Stimulated activated CD8-positive, alpha-beta memory T cell treated with anti-CD3 and anti-CD28 coated beads, Interleukin-12 subunit alpha, Interleukin-12 subunit beta, amount 100 ng/mL, for 1 hour (primary cell): ENCODE measurements at places on chromosomes 2 and 18.

- DNase-seq = no peak
Observed at GRCh38 chr2:138309760-138310159, 191.8 kb upstream of the SPOPL start.

DNA sequence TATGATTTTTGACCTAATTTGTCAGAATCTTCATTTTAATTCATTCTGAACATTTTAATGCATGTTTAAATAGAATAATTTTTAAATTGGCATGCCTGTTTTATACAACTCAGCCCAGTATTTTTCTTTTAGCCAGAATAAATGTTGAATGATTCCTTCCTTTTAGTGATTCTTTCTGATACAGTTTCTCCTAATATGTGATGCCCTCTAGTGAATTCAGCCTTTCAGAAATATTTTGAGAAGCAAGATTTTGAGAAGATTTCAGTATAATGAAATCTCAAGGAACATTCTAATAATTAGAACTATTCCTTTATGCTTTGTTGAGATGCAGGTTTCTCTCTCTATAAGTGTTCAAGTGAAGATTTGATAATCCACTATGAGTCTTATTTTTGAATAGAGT, 28.5 kb downstream of the LCLAT1 start:
- DNase-seq = no peak

- no peak for DNase-seq
Observed at GRCh38 chr2:231174211-231174651, 24.2 kb upstream of the ARMC9 start.

GRCh38 chr2:210128961-210129360, 42.2 kb downstream of the KANSL1L start:
- no peak for DNase-seq

DNA sequence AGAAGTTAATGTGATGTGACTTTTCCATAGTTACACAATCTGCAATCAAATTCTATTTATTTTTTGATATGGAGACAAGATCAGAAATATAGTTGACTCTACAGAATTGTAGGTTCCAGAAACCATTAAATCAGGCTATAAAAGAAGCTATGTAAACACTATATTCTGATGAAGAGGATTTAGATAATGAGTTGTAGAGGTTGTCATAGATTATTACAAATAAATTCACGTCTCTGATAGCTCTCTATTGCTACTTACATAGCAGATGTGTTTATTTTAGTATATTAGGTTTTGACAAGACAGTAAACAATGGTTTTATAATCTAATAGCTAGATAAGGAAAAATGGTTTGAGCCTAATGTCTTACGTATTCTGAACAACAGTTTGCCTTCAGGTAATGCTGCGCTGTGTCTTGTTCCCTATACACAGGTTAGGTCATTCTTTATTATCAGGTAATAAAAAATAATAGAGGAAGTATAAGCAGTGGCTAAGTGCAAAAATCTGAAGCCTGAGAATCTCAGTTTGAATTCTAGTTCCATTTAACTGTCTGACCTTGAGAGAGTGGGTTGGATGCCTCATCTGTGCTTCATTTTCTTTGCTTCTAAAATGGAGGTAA, 93.4 kb downstream of the PPP1R1C start:
- no peak for DNase-seq

GRCh38 chr18:13895505-13896033, 19.8 kb downstream of the MC2R start:
- no peak for DNase-seq

GRCh38 chr2:20226152-20226545, 1.2 kb upstream of the SDC1 start:
- DNase-seq = no peak

DNA sequence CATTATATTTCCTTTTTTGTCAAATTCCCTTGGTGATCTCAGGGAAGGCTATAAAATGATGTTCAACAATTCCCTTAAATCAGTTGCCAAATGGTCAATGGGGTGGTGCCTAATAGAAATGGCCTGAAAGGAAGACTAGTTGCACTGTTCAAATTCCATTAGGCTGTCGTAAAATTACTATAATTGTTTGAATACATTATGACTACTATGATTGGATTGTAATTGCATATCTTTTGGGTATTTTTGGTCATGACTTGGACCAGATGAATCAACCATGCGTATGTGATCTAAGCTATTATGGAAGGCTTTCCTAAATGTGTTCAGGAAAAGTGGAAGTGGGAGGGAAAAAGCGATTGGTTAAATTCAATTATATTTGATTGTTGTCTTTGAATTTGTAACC, 41.3 kb upstream of the KCNE4 start:
- DNase-seq = no peak

DNA sequence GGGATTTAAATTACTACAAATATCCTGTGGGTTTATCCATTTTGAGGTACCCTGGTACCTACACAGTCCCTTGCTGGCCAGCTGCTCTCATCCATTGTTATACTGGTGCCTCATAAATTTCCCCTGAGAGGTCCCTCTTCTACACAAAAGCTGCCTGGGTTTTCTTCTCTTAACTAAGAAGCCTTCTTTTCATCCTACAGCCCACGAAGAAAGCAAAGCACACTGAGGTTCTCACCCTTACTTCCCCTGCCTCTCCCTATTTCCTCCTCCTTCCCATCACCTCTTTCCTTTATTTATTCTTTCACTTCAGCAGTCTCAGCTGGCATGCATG, 154.9 kb downstream of the CSRNP3 start:
- no peak for DNase-seq

- no peak for DNase-seq
Observed at GRCh38 chr18:43692099-43692690, 414.9 kb upstream of the SYT4 start.

- DNase-seq = no peak
Observed at GRCh38 chr2:177894546-177894945, 178.0 kb downstream of the PDE11A start.

- peak; percentile 62 for DNase-seq
Observed at GRCh38 chr2:240579771-240580614, 6.5 kb upstream of the CAPN10 start.

- DNase-seq = no peak
Observed at GRCh38 chr2:123958011-123958410, 67.1 kb upstream of the CNTNAP5 start.

- no peak for DNase-seq
Observed at GRCh38 chr18:8413751-8414150, 195.5 kb upstream of the RAB12 start.

GRCh38 chr2:11329776-11330175, 14.7 kb downstream of the ROCK2 start:
- no peak for DNase-seq

- DNase-seq = no peak
Observed at GRCh38 chr2:216281316-216281715, 91.0 kb downstream of the MARCHF4 start.

- DNase-seq = no peak
Observed at GRCh38 chr2:692767-693166, 15.6 kb upstream of the TMEM18 start.
